ENCODE measurements at places on chromosomes 7 and 10.
A peak's percentile ranks its signal among the peaks of the same experiment; 100 is the strongest.

DNA sequence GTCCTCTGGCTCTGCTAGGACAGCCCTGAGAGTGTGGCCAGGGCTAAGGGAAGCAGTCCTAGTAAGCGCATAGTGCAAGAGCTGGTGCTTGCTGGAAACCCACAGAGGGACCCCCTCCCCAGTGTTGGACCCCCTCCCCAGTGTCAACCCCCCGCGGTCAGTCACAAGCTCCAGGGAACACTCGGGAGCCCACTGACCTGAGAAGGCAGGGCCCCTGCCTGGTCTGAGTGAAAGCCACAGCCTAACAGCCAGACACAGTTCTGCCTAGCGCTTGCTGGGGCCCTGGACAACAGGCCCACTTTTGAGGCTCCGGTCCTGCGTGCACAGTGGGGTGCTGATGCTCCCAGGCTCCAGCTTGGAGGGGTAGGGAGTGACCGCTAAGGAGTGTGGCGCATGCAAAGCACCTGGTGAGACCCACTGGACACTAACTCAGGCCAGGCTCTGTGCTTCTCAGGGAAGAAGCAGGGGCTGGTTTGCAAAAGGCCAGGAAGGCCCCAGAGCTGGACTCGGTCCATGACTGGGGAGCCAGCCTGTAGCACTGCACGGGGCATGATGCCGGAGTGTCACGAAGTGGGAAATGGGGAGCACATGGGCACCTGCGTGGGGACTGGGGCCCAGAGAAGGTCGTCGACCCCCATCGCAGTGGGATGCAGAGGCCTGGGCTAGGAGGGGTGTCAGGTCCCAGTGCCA is 175.8 kb upstream of the PPP2R2D start:
- DNase-seq = no peak

DNA sequence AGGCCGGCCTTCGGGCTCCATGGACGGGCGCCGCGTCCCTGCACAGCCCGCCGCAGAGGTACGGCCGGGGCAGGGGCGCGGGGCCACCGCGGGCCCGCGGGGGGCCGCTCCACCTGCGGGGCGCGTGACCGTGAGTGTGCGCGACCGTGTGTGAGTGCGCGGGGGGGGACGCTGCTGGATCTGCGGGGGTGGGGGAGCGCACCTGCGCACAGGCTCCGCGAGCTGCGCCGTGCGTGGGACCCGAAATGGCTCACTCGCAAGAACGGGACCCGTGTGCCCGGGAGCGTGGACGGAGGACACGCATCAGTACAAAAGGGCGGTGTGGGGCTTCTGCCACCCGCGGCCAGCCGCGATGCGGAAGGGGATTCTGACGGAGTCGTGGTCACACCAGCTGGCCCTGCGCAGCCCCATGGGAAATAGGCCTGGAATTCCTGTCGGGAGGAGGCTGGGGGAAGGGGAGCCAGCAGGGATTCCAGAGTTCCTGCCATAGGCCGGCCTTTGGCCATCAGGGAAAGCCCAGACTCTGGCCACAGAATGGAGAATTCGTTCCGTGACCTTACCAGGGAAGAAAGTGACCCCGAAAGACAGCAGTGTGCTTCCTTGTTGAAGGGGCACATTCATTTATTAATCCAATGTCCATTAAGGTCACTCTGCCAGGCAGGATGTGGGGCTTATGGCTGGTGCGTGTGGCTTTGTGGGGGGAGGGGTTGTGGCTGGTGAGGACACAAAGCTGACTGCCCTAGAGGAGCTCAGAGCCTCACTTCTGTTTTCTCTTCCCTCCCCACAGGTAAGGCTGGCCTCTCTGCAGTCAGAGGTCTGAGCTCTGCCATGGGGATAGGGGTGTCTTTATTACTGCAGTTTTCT is 494 bp downstream of the REPIN1 start:
- DNase-seq = peak; percentile 87

- no peak for DNase-seq
Measured at GRCh38 chr10:119336599-119336998, 129.2 kb downstream of the GRK5 start.

DNA sequence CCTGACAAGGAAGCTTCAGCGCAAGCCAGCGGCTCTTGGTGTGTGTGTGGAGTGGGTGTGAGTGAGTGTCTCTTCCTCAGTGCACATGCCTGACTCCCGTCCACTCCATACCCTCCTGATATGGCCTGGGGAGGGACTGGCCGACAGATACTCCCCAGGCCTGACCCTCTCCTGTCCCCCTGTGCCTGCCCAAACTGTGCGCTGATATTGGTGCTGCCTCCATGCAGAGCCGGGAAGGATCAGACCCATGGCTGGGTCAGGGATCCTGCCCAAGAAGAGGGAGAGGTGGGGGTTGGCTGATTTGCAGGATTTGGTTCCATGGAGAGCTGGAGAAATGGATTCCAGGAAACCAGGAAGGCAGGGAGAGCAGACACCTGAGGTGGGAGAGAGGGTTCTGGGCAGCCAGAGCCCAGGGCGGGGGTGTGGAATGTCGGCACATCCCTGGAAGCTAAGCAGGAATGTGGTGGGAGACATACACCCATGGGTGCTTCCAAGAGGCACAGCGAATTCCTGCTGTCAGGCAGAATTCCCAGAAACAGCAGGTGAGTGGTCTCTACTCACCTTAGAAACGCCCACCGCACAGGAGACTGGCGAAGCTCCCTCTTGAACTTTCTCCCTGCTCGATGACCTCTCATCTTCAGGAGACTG is 6.3 kb downstream of the CALML5 start:
- DNase-seq = no peak

- DNase-seq = no peak
Measured at GRCh38 chr7:50690541-50691011, 92.1 kb downstream of the GRB10 start.

GRCh38 chr10:60664859-60665258 is 113.4 kb upstream of the CDK1 start:
- peak; percentile 23 for DNase-seq

GRCh38 chr10:77974396-77975074 is 48.0 kb upstream of the DLG5 start:
- DNase-seq = peak; percentile 60

GRCh38 chr7:102024005-102024768 is 206.8 kb downstream of the CUX1 start:
- no peak for DNase-seq
